Stimulated activated CD4-positive, alpha-beta T cell treated with anti-CD3 and anti-CD28 coated beads, Interleukin-12 subunit alpha, Interleukin-12 subunit beta, amount 100 ng/mL, for 48 hours (primary cell): ENCODE measurements at places on chromosomes 11 and 22.

- no peak for DNase-seq
These were observed 6.8 kb downstream of the MICAL2 start for GRCh38 chr11:12117200-12117599.

DNA sequence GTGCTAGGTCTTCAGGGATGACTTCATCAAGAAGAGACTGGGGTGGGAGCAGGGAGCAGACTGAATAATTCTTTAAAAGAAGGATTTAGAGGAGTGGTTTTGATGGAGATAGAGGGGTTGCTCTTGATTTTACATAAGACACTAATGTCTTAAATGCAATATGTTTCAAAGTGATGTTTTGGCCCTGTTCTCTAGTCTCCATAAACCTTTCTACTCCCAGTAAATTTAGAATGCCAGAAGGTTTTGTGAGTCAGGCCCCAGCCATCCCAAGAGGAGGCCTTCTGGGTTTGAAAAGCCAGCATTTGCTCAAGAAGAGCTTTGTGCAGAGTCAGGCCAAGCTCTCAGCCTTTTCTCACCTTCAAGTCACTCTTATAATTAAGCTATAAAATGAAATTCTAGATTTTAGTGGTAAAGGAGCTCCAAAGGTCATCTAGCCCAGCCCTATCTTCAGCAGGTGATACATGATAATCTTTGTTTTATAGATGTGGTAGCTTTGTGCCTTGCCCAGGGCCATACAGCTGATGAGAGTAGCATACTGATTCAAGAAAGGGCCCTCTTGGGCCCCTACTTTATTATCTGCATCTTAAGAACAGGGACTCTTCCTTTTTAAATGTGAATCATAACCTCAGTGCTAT is 122.8 kb upstream of the MTNR1B start:
- no peak for DNase-seq

DNA sequence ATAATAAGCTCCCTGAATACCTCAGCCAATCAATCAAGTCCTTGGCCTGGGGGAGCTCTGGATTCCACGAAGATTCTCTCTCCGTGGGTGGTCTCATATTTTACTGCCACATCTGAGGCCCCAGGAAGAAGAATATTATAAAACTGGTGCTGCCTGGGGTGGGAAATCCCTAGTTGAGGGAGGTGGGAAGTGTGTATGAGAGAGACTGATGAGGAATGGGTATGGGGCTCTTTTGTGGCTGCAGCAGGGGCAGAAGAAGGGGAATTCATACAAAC is 71.5 kb downstream of the SYN3 start:
- no peak for DNase-seq

GRCh38 chr22:48097723-48098122 is 1335.3 kb downstream of the TBC1D22A start:
- no peak for DNase-seq

- DNase-seq = no peak
These were observed 21.2 kb downstream of the PTPRJ start for GRCh38 chr11:48001438-48002021.

DNA sequence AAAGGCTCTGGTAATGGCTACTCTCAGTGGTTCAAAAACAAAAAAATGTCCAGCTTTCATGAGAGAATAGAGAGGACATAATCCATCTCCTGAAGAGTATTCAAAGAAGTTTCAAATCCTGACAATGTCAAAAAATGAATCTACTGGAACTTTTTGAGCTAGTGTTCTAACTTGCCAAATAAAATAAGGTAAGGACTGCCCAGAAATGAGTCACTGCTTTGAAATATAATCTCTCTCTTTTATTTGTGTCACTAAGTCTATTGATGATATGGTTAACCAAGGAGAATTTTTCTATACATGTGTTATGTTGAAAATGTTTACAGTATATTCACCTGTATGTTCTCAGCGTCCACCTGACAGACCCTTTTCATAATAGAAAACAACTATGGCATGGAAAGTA is 3.4 kb downstream of the GUCY1A2 start:
- no peak for DNase-seq

DNA sequence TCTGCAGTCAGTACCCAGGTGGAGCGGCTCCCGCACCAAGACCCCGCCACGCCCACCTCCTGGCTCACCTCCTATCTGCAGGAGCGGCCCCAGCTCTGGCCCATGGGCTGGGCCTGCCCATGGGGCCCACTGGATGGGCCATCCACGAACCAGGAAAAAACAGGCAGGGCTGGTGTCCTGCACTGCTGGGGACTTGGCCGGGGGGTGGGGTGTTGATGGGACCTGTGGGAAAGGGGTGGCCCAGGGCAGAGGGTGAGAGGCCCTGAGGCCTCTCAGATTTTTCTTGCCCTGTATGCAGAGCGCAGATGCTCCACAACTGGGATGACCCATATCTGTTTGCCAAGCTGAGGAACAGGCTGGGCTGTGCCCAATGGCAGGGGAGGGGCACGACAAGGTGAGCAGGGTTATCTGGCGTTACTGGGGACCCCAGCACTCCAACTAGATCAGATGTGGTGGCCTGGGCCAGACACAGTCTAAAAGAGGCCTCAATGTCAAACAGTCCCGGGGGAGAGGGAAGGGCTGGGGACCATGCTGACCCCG is 2.7 kb upstream of the PIM3 start:
- no peak for DNase-seq

DNA sequence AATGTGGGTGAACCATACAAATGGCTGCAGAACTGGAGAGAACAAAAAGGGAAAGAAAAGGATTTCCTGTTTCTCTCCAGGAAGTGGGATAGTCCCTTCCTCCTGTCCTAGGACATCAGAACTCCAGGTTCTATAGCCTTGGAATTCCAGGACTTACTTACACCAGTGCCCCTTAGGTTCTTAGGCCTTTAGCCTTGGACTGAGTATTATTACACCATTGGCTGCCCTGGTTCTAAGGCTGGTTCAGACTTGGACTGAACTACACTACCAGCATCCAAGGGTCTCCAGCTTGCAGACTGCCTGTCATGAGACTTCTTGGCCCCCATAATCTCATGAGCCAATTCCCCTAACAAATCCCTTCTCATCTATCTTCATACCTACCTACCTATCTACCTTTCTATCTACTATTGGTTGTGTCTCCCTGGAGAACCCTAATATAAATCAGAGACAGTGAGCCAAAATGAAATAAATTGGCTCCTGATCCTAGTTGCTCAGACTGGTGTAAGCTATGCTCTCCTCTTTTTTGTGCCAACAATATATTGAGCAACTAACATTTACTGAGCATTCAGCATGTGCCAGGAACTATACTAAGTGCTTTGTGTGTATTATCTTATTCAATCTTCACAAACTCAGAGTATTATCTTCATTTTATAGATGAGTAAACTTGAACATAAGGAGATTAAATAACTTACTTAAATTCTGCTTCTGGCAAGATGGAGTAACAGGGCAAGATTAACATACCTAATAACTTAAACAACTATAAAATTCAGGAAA is 303.7 kb downstream of the TTC28 start:
- DNase-seq = no peak

DNA sequence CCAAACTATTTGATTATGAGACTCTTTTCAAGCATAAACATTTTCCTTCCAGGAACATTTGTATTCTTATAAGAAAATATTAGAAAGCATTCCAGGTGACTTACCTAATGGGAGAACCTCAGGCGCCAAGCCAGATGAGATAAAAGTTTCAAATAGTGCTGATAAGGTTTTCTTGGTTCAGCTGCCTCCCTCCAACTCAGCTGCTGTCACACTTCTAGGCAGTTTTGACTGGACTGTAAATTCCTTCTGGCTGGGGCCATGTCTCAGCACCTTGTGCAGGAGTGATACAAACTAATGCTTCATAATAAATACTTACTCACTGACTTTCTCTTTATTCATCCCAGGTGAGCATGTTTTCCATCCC is 131.1 kb downstream of the MED15 start:
- no peak for DNase-seq

- DNase-seq = no peak
These were observed 88.9 kb downstream of the KCNQ1 start for GRCh38 chr11:2533587-2534133.

DNA sequence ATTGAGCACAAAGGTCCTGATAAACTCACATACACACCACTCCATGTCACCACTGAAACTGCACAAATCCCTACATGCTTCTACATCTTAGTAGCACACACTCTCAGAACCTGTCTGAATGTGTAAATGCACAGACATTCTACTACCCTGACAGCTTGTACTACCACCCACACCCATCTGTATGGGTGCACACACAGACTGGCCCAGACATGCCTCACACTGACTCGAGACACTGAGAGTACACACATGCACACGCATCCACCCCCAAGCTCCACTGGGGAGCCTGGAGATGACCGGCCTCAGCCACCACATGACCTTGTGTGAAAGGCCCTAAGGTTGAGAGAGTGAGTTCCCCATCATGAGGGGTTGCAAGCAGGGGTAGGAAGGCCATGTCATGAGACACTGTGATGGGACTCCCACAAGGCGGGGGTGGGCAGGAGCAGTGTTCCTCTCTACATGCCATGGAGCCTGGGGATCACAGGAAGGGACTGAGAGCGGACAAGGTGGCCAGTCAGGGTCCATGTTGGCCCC is 28.1 kb downstream of the ARAP1 start:
- no peak for DNase-seq

- no peak for DNase-seq
These were observed 29.6 kb downstream of the SHANK3 start for GRCh38 chr22:50702261-50702671.

DNA sequence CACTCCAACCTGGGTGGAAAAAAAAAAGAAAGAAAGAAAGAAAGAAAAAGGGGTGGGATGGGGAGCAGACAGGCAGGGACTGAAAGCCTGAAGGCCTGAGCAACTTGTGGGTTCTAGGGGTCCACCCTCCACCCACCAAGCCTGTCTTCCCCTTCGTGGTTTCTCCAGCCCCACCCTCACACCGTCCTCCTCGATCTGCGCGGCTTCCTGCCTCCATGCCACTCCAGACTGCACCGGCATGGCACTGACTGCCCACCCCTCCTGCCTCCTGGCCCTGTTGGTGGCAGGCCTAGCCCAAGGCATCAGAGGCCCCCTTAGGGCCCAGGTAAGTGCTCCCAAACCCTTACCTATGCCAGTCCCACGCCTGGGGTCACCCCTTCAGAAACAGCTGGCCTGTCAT is at the start of gene CTSW:
Gene CTSW (plus strand): TSS at position 221 of the 400 bp plus-strand sequence. CDS start 18 bp downstream, at position 239.
- DNase-seq = no peak

DNA sequence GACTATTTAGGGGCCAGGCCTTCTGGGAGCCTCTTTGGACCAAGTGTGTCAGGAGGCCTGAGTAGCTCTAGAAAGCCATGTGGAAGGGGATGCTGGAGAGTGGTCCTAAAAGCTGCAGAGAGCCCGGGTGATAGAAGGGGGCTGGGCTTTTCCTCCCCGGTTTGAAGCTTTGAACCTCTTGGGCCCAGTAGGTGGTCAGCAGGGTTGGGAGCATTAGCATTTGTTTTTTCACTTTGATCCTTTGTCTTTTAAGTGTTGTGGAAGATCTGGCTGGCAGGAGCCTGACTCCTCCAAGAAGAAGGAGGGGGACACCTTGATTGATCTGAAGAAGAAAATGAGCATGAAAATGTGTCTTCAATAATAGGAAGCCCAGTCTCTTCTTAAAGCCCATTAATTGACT is 596.6 kb downstream of the INSC start:
- no peak for DNase-seq

DNA sequence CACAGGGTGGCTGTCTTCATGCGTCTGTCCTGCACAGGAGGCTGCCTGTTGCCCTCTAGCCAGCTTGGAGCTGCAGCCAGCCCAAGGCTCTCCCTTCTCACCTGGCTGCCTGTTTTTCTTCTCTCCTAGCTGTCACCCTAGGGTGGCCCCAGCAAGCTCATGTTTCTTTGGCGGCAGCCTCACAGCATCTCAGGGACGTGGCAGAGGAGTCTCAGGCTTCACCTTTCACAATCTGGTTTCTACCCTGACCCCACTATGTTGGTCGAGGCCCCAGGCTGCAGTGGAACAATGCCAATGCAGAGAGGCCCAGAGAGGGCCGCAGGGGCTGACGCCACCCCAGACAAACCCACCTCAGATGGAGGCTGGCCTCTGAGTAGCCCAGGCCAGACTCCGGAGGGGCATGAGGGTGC is 2.5 kb upstream of the CLDN5 start:
- no peak for DNase-seq

GRCh38 chr22:27242917-27243589 is 558.5 kb downstream of the MN1 start:
- DNase-seq = no peak

DNA sequence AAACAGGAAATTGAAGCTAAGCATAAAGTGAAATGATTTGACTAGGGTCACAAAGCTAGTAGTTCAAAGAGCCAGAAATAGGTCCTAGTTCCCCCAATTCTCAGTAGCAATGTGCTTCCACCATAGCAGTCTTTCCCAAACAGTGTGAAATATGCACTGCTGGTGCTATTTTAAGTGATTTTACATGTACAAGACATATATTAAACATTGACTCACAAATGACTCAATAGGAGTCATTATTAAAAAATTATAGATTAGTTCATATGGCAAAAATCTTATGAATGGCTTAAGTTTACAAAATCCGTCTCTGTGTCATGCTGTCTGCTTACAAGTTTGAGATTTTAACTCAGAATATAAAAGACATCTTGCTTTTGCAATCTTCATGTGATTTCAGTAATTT is 21.4 kb downstream of the KIF18A start:
- DNase-seq = no peak

DNA sequence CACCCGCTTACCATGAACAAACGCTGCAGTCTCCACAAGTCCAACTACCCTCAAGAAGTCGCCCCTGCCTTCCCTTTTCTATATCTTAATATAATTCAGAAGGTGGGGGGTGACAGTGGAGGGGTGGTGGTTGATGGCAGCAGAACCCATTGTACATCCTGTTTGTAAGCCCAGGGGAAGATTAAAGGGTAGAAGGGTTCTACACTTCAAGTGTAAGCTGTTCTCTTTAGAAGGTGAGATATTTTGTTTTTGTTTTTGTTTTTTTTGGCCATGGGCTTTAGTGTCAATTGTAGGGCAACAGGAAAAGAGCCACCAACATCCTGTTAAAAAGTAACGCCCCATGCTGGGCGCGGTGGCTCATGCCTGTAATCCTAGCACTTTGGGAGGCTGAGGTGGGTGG is 34.9 kb upstream of the RRAS2 start:
- DNase-seq = no peak

GRCh38 chr11:111845276-111846028 is 25.9 kb downstream of the ALG9 start:
- no peak for DNase-seq

GRCh38 chr11:95715777-95716241 is 73.8 kb downstream of the FAM76B start:
- DNase-seq = no peak

- no peak for DNase-seq
These were observed 137.5 kb downstream of the LDLRAD3 start for GRCh38 chr11:36081274-36081945.

GRCh38 chr11:110219006-110219785 is 77.2 kb downstream of the RDX start:
- no peak for DNase-seq

DNA sequence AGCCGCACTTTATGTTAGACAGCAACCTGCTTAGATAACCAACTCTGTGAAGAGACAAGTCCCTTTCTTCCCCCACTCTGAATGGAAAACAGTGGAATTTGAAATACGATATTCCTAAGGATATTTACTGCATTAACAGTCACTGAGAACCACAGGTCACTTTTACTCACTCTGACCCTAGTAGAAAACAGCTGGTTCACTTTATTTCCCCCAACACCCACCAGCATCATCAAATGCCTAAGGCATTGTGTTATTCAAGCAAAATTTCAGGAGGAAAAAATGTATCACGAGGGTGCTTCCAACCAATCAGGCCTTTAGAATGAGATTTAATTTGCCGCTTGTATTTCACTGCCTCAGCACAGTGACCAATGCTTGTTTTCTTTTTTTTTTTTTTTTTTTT is 1134.1 kb upstream of the CCDC90B start:
- no peak for DNase-seq
